ENCODE measurements at places on chromosomes 11 and 22. TPM values are rescaled to one million over a fixed set of nuclear protein-coding genes. Genes with fewer than 3 reads are reported as not detected.

DNA sequence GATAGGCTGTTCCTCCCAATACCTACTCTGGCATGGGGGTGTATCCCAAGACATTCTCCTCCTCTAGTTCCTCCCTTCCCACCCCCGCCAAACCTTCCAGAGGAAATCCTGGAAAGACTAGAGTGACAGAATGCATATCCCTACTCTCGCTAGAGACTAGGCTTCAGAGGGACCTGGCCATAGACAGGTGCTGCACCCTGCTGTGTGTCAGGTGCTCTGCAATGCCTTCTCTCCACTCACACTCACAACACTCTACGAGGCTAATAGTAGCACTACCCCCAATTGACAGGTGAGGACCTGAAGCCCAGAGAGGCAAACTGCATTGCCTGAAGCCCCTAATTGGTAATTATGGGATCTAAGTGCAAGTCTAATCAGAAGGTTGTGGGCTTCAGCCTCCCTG, 46.2 kb upstream of the LMO1 start:
- DNase-seq: no peak

SMIM35 gene
- 0.67 TPM for total RNA-seq

OR52I2 gene
- total RNA-seq: not detected

GRCh38 chr11:119368121-119369034, 13.1 kb downstream of the USP2 start:
- no peak for DNase-seq

CNIH2 gene
- 3.5 TPM for total RNA-seq

GRCh38 chr11:105937331-105937730, 84.7 kb downstream of the MSANTD4 start:
- DNase-seq: no peak

APOL3 gene
- 14.4 TPM for total RNA-seq

GGT5 gene
- not detected for total RNA-seq

DNA sequence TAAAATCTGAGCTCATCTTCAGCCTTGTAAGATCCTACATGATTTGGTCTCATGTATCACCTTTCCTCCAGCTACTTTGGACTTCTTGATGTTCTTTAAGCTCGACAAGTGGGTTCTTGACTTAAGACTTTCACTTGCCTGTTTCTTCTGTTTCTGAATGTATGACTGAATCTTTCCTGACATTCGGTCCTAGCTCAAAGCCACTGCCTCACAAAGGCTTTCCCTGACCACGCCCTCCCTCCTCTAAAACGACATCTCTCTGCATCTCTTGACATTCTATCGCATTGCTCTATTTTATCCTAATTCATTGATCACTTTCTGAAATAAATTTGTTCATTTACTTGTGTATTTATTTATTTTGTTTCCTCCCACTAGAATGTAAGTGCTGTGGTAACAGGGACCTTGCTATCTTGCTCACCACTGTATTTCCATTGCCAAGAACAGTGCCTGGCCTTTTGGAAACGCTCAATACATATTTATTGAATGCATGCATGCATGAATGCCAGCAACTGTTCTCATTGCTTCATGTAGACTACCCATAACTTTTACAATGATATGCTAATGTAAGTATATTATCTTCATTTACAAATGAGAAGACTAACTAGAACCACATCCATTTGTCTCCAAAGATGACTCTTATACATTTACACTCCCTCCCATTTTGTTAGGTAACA, 43.0 kb downstream of the LMO2 start:
- no peak for DNase-seq

DNA sequence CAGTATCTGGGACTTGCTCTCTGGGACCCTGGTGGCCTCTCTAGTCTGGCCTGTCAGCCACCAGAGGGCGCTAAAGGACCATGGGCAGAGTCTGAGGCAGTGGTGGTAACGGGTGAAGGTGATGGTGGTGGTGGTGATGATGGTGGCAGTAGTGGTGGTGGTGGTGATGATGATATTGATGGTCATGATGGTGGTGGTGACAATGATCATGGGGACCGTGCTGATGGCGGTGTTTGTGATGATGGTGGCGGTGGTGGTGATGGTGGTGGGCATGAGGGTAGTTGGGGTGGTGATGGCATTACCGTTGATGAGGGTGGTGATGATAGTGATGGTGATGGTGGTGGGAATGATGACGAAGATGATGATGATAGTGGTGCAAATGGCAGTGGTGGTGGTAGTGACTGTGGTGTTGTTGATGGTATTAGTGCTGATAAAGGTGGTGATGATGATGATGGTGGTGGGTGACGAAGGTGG, 16.0 kb downstream of the TRPM5 start:
- DNase-seq: peak; percentile 73

- DNase-seq: no peak
Observed at GRCh38 chr22:29926057-29926456, 43.1 kb downstream of the MTMR3 start.

GRCh38 chr11:34840736-34841386, 75.3 kb downstream of the APIP start:
- peak; percentile 67 for DNase-seq

DNA sequence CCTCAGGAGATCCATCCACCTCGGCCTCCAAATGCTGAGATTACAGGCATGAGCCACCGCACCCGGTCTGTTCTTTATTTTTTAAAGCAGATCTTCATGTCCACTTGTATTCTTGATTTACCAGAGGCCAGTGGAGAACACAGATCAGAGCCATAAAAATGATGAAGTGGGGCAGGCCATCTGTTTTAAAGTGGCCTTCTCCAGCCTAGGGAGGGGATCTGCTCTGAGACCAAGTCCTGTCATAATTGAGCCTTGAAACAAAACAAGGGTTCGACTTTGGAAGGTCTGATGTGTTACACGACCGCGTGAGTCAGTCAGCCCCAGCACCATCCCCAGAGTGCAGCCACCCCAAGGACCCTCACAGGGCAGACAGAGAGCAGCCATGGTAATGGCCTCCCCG, 27.5 kb downstream of the ABCC8 start:
- no peak for DNase-seq

DNA sequence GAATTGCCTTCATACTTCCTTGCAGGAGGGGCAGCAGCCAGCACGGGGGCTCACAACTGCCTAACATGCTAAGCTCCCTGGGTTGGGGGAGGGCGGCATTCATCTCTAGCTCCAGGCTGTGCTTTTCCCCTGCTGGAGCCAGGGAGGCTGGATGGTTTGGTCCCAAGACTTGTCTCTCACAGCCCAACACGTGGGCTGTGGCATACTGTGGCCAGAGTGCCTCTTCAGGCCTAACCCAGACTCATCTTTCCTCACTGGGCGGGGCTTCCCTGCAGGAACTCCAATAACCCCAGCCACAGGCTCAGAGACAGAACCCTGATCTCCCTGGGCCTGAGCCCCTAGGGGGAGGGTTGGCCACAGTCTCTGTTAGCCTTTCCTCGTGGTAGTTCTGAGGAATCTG, 121.9 kb upstream of the PLET1 start:
- no peak for DNase-seq

GRCh38 chr11:83663446-83663845, 377.3 kb upstream of the CCDC90B start:
- DNase-seq: no peak

DNA sequence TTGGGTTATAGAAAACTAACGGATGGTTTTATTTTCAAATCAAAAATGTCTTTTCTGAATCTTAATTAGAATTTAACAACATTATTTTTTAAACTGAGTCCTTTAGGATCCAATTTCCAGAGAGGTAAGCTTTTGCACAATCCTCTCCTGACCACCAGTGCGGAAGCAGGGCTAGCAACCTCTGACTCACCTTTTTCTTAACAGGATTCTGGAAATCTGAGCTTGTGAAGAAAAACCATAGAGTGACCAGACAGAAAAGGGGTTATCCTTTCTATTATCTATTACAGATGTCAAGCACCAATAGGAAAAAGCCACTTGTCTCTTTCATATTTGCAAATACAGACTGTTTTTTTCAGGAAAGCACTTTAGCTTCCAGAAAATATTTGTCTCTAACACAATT, 25.3 kb downstream of the ALG9 start:
- no peak for DNase-seq

GRCh38 chr22:43905681-43906080, 13.9 kb upstream of the PNPLA5 start:
- DNase-seq: no peak

KCNJ5 gene
- not detected for total RNA-seq

- no peak for DNase-seq
Observed at GRCh38 chr22:27220339-27220738, 563.0 kb downstream of the MIAT start.

- no peak for DNase-seq
Observed at GRCh38 chr11:102111011-102111786, 952 bp downstream of the YAP1 start.

GRCh38 chr11:57460022-57460757, at the start of gene RTN4RL2:
Gene RTN4RL2, plus strand, starts transcription at chr11:57460528. Its CDS starts 338 bp downstream, at chr11:57460866.
- peak; percentile 73 for DNase-seq

MRGPRX3 gene
- total RNA-seq: not detected

- DNase-seq: peak; percentile 92
Observed at GRCh38 chr11:61899146-61899841, 7.9 kb upstream of the FADS3 start.

GRCh38 chr22:38291201-38291777, 18.5 kb upstream of the TMEM184B start:
- DNase-seq: no peak

DNA sequence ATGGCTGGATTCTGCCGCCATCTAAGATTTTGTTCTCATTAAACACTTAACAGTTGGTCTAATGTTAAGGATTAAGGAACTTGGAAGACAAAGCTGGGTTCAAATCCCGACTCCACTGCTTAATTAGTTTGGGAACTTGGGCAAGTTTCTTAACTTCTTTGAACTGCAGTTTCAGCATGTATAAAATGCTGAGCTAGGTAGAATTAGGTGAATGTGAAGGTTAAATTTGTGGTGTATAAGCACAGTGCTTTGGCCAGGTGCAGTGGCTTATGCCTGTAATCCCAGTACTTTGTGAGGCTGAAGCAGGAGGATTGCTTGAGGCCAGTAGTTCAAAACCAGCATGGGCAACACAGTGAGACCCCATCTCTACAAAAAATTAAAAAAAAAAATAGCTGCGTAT, 160.7 kb upstream of the RASSF10 start:
- no peak for DNase-seq

- no peak for DNase-seq
Observed at GRCh38 chr22:46087816-46088277, 62.5 kb upstream of the PPARA start.

IL18 gene
- not detected for total RNA-seq

DNA sequence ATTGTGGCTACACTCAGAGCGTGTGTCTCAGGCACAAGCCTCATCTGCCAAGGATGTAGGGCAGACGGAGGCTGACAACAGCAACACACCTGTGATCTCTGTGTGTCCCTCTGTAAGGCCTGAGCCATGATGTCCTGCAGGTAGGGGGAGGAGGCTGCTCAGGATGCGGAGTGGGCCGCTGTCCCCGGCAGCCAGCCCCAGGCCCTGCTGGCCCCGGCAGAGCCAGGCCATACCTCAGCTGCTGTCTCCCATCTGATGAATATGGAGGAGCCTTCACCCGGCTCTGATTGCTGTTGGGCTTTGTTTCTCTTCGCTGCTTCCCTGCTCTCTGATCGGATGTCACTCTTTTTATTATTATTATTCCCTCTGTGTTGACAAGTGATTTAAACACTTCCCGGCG, 83.6 kb upstream of the NCAM1 start:
- DNase-seq: no peak
